ENCODE measurements at places on chromosomes 16 and 17. TPM values are rescaled to one million over a fixed set of nuclear protein-coding genes. Genes with fewer than 3 reads are reported as not detected.

KRTAP16-1 gene
- total RNA-seq: not detected

OTOA gene
- total RNA-seq: not detected

SLC16A13 gene
- 0.23 TPM for total RNA-seq

VAT1L gene
- total RNA-seq: 0.08 TPM

ZCCHC14 gene
- total RNA-seq: 9.0 TPM

CACNG1 gene
- not detected for total RNA-seq

KCNG4 gene
- not detected for total RNA-seq

KCTD11 gene
- total RNA-seq: 10.4 TPM

CDK5R1 gene
- total RNA-seq: 0.35 TPM

C17orf50 gene
- total RNA-seq: not detected

KCNJ16 gene
- not detected for total RNA-seq

COG1 gene
- total RNA-seq: 15.3 TPM

NPW gene
- 0.23 TPM for total RNA-seq

KIF2B gene
- total RNA-seq: not detected

LRRC37A gene
- 0.70 TPM for total RNA-seq

UTP4 gene
- total RNA-seq: 13.0 TPM

KLHL10 gene
- 0.12 TPM for total RNA-seq

KRT14 gene
- not detected for total RNA-seq

ADAM11 gene
- 1.4 TPM for total RNA-seq

RHBDF1 gene
- 35.7 TPM for total RNA-seq

SOST gene
- total RNA-seq: 115 TPM

BAIAP3 gene
- total RNA-seq: not detected

CCL7 gene
- not detected for total RNA-seq

WIPF2 gene
- total RNA-seq: 3.6 TPM

HCRT gene
- not detected for total RNA-seq

TSPAN10 gene
- 2.0 TPM for total RNA-seq

PDIA2 gene
- total RNA-seq: 0.23 TPM

FBXL16 gene
- 0.08 TPM for total RNA-seq

TMIGD1 gene
- total RNA-seq: not detected

EMC6 gene
- 4.9 TPM for total RNA-seq

KRT28 gene
- not detected for total RNA-seq
